ENCODE measurements at places on chromosomes 4 and X.

DNA sequence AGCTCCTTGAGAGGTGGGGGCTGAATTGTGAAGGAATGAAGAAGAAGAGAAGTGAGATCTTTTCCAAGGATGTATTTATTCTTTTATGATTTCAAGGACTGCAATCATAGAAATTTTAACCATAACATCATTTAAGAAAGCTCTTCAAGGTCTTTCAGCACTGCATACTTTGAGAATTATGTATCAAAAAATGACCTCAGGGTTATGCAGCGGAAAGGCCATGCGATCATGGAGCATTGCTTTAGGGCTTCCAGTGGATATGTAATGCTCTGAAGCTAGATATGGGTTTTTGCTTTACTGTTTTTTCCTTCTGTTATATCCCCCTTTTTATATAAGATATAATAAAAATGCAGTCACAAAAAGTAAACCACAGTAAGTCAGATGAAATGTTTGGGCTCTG, 38.7 kb downstream of the SGMS2 start:
- DNase-seq = no peak

- no peak for DNase-seq
These were observed 296.7 kb downstream of the ASMT start for GRCh38 chrX:1911401-1912128.

DNA sequence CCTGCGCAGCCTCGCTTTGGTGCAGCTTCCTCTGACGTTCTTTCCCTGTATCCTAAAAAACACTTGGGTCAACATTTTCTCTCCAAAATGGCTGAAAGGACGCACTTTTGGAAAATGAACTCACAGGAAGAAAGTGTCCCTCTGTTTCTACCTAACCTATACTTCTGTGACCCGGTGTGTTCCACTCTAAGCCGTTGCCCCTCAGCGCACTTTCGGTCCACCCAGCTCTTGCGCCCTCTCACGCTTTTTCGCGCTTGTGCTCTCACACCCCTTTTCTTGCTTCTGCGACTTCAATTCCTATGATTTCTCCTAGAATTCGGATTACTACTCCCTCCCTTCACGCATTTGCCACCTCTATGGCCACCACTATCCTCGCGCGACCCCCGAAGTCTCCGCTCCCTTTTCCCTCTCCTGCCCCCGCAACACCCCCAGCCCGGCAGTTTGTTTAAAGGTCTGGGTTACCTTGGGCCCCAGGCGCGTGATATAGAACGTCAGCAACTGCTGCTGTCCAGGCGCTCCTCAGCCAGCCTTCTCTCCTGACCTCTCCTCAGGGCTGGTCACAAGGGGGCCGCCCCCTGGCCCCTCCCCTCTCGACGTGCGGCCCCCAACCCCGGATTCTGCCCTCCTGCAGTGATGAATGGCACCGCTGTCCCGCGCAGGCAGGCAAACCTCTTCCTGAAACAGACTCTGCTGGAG, at the start of gene USP51:
TSS of gene USP51 (minus strand) at position 535 of the 696 bp plus-strand sequence. CDS start 909 bp downstream, outside the sequence.
- DNase-seq = peak; percentile 72

GRCh38 chr4:98639523-98639922, 18.9 kb downstream of the TSPAN5 start:
- no peak for DNase-seq

DNA sequence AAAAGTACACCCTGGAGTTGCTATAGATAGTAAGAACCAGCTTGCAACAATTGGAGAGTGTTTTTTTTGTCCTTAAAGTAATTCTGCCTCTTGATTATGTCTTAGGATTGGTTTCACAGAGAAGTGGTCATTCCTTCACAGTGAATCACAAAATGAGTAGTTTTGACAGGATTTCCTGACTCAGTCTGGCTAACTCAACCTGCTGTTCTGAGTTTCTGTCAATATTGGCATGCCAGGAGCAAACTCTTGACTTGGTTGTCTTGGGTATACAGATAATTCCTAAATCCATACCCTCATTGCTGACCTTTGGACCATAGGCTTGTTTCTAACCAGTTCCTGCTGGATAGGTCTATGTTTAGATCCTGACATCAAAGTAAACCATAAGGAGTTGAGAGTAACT, 9.4 kb downstream of the FHIP1A start:
- no peak for DNase-seq

DNA sequence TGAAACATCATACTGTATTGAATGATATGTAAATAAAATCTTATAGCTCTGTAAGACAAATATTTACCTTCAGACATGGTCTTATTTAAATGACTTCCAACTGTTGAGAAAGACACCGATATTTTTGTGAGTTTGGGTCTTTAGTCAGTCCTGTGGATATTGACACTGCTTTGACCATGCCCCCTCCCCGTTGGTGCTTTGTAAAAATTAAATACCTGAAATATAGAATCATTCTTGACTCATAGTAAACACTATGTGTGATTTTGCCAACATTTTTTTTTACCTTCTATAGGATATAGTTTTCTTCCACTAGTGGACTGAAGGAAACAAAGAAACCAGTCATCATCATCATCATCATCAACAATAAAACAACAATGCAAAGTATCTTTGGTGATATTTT, 114.3 kb upstream of the HS3ST1 start:
- no peak for DNase-seq

DNA sequence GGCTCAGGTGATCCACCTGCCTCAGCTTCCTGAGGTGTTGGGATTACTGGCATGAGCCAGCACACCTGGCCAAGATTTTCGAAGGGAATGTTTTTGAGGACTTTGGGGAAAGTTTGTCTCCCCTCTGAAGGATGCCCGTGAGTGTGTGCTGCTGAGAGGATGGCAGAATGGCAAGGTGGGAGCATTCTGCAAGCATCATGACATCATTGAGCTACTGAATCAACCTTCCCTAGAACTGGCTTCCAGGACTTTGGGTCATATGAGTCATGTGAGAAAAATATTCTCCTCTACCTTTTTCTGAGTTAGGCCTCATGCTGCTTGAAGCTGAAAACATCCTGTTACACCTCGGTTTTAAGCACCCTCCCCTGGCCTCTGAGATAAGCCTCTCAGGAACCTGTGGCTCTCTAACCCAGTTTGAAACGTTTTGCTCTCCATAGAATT, 31.0 kb downstream of the TMEM131L start:
- no peak for DNase-seq

- DNase-seq = no peak
These were observed 26.8 kb upstream of the ATXN3L start for GRCh38 chrX:13346646-13347045.

- no peak for DNase-seq
These were observed 16.6 kb downstream of the MAGEA9B start for GRCh38 chrX:149570668-149571067.

DNA sequence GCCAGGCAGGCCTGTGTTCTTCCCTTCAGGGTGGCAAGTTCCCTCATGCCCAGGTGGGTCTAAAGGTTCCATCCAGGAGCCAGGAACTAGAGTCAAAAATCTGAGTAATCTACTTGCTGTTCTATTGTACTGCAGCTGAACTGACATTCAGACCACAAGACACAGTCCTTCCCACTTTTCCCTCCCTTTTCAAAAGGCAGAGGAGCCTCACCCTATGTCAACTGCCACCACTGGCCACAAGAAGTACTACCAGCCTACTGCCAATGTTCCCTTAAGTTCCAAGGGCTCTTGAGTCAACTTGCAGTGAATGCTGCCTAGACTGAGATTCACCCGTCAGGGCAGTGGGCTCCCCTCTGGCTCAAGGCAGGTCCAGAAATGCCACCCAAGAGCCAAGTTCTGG, 133.5 kb downstream of the FAM47B start:
- peak; percentile 4 for DNase-seq

DNA sequence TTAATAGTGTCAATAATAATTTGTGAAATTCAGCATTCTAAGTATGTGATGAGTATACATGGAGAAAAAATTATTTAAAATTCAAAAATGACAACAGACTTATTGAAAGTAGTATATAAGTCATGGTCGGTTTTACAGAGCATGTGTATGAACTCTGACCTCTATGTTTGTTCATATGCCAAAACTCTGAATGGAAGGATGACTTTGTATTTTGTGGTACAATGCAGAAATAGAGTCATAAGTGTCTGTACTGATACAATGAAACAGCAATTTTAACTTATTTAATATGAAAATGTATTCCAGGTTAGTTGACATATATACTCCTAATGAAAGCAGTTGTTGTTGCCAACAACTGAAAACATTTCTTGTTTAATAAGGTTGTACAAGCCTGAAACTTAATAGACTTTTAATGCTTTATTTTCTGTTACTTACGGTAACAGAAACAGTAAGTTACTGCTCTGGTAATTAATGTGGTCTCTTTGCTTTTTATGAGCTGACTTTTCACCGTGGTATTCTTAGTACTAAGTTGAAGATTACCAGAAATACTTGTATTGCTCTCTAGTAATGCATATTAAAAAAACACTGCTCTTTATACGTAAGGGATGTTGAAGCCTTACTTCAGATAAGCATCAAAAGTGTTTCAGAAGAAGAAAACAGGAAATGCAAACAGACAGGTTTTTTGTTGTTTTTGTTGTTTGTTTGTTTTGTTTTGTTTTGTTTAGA, 1.9 kb downstream of the UBE2K start:
- no peak for DNase-seq

- DNase-seq = peak; percentile 41
These were observed 178.7 kb downstream of the FMR1NB start for GRCh38 chrX:148159796-148160195.
